DMS79 (cell line): ENCODE measurements at places on chromosomes 7 and 10.

DNA sequence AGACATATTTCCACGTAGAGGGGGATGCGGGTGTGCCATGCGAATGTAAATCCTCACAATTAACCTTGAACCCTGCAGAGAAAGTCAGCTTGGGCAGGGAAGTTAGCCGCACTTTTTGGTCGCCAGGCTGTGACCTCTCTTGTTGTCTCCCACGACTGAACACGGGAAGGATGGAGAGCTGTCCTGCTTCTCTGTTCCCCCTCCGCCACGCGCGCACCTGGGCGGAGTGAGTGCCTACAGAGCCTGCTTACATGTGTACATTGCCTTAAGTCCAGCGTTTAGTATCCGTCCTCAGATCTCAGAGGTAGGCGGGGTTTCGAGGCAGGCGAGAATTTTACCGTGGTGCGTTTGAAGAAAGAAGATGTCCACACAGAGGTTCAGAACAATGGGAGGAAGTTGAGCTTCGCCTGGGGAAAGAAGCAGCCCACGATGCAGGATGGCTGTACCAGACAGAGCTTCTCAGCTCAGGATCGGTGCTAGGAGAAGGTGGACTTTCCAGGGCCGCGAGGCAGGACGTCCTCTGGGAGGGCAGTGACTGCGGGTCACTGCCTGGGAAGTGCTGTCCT lies 482 bp upstream of the ERCC6 start:
- DNase-seq = peak; percentile 7

DNA sequence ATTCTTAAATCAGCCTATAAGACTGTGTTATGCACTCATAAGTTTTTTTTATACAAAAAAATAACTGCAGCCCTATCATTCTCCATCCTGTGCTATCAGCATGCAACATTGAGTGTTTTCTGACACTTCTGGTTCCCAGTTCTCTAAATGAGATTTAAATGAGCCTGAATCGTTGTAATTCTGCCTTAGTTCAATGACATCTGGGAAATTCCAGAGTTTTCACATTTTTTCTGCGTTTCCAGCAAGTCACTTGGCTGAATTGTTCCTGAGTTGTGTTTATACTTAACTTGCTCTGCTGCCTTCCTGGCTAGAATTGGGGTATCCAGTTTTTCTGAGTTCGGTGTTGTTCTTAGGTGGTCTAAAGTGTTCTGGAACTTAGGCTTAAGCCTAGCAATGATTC lies 636.1 kb upstream of the FZD8 start:
- DNase-seq = no peak

DNA sequence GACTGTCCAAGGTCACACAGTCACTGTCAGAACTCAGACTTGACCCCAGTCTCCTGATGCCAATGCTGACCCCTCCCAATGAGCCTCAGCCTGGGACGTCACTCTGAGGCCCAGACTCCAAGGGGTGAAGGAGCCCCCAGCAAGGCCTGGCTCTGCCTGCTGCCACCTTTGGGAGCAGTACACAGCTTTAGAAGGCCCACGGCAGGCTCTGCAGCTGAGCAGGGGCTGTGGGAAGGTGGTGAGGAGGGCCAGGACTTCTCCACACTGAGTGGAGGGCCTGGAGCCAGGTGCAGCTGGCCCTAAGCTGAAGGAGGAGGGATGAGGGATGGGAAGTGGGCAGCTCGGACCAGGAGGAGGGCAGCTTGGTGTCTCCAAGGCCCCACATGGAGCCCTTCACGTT lies 23.9 kb upstream of the ZMIZ1 start:
- no peak for DNase-seq

GRCh38 chr10:26357203-26357602 lies 80.9 kb upstream of the APBB1IP start:
- no peak for DNase-seq

GRCh38 chr7:43135129-43135528 lies 22.7 kb downstream of the HECW1 start:
- no peak for DNase-seq

- DNase-seq = no peak
Measured at GRCh38 chr7:92731335-92732063, 104.9 kb downstream of the CDK6 start.

DNA sequence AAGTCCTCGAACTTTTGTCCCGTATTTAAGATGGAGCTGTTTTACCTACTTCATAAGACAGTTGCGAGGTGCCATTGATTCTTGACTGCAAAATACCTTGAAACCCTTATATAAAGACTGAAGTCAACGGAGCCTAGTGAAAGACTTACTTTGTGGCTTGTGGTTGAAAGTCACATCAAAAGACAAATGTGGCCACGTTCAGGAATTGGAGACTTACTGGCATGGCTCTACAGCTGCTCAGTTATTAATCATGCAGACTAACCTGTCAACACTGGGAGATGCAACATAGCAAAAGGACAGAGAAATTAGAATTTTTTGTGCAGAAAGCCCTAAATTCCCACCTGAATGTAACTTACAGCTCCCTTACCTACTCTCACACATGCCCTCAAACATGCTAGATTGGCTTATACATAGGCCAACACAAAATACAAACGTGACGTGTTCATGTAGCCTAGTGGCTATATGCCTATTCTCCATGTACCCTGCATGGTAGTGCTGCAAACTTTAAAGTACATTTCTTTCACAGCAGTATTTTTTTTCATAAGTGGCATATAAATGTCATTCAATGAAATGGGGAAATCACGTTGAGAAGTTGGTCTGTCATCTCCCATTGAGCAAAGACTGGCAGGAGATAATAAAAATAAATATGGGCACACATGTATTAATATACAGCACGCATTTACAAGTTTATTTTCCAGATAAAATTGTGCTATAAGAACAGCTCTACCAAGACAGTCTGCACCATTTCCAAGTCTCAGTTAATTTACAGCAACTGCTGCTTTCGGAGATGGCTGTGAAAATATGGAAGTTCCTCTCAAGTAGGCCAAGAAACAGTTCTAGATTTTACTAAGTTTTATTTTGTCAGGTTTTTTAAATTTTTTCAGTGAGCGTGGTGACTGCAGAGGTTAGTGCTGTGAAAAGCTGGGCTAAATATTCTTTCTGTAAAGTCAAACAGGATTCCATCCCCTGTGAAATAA lies 170.4 kb upstream of the C7orf33 start:
- no peak for DNase-seq

DNA sequence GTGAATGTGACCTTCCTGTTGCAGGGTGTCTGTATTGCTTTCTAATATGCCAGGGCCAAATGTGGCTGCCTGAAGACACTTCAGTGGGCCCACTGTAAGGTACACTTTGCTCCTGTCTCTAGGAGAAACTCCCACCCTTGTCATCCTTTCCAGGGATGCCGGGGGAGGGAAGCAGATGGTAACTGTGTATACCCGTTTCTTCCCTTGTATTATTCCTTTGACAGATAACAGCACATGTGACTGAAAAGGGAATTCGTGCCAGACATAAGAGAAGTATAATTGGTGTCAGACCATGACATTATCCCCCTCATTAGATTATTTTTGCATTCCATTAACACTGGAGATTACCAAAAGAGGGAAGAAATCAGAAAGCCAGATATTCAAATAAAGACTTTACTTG lies 317.7 kb downstream of the CAMK1D start:
- no peak for DNase-seq

DNA sequence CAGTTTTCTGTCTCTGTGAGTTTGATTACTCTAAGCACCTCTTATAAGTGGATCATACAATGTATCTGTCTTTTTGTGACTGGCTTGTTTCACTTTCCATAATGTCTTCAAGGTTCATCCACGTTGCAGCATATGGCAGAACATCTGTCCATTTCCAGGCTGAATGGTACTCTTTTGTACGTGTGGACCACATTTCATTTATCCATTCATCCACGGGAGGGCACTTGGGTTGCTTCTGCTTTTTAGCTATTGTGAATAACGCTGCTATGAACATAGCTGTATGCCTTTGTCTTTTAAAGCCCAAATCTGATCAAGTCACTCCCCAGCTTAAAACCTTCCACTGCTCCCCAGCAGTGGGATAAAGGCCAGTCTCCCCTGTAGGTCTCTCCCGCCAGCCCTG lies 31.5 kb downstream of the EGFR start:
- no peak for DNase-seq

GRCh38 chr10:123687758-123688157 lies 21.6 kb downstream of the GPR26 start:
- DNase-seq = no peak

DNA sequence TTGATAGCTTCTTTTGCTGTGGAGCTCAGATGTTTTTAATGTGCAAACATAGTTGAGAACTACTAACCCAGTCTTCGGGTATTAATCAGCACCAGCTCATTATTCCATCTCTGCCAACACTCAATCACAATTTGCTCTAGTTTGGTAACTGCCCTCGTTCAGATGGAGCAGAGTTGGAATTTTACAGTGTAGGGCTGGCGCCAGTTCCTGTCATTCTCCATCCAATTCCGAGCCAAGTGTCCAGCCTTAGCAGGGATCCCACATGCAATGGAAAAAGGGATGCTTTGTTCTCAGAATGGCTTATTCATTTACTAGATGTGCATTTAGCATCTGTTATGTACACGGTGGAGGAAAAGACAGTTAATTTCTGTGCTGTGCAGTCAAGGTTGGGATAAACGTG lies 504.5 kb upstream of the GALNT17 start:
- no peak for DNase-seq

GRCh38 chr10:23643111-23643780 lies 204.4 kb downstream of the OTUD1 start:
- DNase-seq = no peak

DNA sequence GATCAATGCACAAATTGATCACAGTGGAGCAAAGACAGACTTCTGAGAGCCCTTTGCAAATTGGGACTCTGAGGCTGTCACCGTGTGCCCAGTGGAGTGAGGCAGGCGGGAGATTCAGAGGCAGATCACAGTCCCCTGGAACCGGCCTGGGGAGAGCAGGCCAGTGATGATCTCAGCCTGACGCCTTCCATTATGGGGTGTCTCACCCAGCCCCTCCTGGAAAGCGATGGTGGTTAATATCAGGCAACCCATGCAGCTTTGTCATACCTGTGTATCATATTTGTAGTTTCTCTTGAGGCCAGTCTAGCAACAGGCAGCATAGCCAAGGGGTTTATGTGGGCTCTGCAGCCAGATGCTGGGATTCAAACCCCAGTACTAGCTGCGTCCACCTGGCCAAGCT lies 147.8 kb downstream of the EMX2 start:
- no peak for DNase-seq

GRCh38 chr10:98394851-98395440 lies 20.0 kb downstream of the PYROXD2 start:
- no peak for DNase-seq

DNA sequence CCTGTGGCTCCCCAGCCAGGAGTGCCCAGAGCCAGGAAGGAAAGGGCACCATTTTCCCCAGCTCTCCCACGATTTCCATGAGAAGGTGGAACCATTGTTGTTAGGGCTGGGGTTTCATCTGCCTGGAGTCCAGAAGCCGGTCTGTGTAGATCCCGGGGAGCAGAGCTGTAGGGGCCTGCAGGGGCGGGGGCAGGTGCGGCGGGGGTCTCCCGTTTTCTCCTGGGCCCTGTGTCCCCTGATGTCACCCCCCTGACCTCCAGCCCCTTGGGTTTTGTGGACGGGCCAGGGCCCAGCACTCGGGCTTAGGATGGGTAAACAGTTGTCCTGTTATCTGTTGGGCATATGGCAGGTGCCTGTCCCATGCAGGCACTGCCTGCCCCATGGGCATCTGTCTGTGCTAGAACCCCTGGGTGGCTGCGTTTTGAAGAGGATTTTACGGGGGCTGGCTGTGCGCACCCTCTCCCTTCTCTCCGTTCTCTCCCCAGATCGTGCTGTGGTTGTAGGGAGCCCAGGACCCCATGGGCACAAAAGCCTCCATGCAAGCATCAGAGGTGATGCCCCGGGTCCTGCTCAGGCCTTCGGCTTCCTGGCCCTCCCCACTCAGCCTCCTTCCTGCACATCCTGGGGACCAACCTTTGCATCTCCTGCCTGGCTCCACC lies 158.8 kb downstream of the WDR37 start:
- no peak for DNase-seq

- no peak for DNase-seq
Measured at GRCh38 chr10:99297033-99297432, 32.1 kb upstream of the CNNM1 start.

DNA sequence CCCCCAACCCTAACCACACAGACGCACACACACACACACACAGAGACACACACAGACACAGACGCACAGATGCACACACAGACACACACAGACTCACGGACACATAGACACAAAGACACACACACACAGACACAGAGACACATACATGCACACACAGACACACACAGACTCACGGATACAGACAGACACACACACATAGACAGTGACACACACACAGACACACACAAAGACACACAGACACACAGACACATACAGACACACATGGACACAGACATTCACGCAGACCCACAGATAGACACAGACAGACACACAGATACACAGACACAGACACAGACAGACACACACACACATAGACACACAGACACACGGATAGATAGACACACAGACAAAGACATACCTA lies 2.1 kb downstream of the CALML5 start:
- DNase-seq = no peak

- no peak for DNase-seq
Measured at GRCh38 chr10:99854860-99855259, 72.4 kb downstream of the ABCC2 start.

DNA sequence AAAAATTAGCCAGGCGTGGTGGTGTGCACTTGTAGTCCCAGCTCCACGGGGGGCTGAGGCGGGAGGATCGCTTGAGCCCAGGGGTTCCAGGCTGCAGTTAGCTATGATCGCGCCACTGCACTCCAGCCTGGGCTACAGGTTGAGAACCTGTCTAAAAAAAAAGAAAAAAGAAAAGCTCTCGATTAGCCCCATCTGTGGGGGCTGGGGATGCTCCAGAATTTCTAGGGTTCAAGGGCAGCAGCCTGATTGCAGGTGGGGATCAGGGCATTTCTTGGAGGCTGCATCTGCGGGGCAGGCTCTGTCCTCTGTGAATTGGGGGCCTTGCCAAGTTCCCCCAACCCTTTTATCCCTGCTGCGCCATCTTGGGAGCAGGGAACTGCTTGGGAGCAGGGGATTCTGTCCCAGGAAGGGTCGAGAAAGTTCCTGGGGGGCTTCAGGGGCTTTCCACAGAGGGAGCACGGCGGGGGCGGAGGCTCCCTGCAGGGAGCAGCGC lies 651 bp upstream of the ARPC1A start:
- no peak for DNase-seq

DNA sequence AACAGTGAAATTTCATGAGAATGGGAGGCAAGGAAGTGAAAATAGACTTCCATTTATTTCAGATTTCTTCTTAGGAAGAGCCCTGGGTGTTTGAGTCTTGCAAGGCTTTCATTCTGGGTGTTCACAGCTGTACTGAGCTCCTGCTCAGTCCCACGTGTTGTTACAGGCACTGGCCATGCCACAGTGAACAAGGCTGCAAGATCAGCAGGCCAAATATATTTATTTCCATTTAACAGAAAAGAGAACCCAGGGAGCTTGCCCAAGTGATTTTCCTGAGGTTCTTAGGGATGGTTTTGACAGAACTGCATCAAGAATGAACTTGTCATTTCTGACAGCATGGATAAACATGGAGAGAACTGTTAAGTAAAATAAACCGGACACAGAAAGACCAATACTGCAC lies 54.5 kb upstream of the CD36 start:
- DNase-seq = no peak

GRCh38 chr10:43569681-43570080 lies 4.7 kb downstream of the ZNF239 start:
- DNase-seq = no peak
